HFF-Myc (cell line): ENCODE measurements at places on chromosomes 2 and 18.

- no peak for DNase-seq
Observed at GRCh38 chr2:238125127-238125885, 13.2 kb upstream of the KLHL30 start.

DNA sequence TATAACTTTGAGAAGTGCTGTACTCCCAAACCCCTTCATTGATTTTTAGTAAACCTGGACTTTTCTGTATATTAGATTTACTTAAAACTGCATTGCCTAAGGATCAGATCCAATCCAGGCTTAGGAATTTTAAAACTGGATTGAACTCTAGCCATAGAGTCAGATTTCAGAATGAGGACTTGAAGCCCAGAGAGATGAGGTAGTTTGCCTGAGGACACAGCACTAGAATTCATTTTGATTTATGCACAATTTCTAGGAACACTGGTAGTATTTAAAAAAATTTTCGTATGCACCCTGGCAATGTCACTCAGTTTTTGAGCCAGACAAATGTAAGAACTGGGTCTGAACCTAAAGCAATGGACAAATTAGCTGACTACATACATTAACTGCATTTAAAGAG is 144.9 kb downstream of the KCTD1 start:
- no peak for DNase-seq

GRCh38 chr18:10792181-10792580 is 266.4 kb downstream of the NAPG start:
- no peak for DNase-seq

DNA sequence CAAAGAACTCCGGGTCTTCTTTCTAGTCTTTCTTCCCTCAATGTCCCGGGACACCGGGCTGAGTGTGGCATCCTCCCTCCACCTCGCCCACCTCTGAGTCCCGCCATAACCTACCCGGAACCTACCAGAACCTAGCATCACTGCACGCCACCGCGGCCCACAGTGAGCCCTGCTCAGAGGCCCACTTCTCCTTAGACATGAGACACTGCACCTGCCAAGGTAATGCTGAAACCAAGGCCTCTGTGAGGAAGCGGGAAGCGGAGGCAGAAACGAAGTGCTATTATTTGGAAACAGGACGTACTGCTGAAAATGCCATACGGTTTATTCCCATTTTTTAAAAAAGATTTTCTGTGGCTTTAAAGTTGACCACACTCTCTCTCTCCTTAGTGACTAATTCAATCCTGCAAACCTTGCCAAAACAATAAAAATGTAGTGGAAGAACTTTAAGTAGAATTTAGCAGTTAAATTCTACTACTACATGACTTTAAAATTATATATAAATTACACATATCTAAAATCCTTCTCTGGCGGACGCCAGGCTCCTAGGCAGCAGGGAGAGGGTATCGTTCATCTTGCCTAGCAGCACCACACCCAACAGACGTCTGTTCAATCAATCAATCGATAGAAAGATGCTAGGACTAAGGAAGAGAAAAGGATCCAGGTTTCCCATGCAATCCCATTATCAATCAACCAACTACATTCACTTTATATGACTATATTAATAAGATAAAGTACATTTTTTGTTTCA is 82.0 kb downstream of the ZNF516 start:
- DNase-seq: no peak

DNA sequence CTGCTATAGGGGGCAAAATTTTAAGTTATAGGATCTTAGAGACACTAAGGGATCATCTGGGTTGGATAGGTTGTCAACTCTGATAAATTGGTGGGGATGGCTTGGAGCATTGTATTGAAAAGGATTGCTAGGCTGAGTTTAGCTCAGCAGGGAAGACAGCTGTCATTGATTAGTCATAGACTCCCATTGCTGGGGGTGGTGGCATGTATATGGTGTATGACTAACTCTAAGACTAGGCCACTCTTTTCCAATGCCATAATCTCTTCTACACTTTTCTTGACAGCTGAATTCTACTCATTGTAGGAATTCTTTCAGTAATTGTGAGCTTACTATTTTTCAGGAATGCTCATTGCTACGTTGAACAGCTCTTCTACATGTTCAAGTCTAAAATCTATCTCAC is 81.3 kb upstream of the PELI1 start:
- DNase-seq: no peak

GRCh38 chr2:121884511-121884921 is 129.1 kb downstream of the TSN start:
- no peak for DNase-seq

DNA sequence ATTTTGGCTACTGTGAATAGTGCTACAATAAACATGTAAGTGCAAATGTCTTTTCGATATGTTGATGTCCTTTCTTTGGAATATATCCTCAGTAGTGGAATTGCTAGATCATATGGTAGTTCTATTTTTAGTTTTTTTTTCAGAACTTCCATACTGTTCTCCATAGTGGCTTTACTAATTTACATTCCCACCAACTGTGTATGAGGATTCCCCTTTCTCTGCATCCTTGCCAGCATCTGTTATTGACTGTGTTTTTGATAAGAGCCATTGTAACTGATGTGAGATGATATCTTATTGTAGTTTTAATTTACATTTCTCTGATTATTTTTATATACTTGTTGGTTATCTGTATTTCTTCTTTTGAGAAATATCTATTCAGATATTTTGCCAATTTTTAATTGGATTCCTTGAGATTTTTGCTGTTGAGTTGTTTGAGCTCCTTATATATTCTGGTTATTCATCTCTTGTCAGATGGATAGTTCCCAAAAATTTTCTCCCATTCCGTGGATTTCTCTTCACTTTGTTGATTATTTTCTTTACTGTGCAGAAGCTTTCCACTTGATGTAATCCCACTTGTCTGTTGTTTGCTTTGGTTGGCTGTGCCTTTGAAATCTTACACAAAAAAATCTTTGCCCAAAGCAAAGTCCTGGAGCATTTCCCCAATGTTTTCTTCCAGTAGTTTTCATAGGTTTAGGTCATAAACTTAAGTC is 532.3 kb downstream of the PID1 start:
- no peak for DNase-seq

GRCh38 chr2:39604866-39605265 is 60.9 kb upstream of the TMEM178A start:
- no peak for DNase-seq

- DNase-seq: no peak
Observed at GRCh38 chr2:130336877-130337734, 5.6 kb upstream of the IMP4 start.

DNA sequence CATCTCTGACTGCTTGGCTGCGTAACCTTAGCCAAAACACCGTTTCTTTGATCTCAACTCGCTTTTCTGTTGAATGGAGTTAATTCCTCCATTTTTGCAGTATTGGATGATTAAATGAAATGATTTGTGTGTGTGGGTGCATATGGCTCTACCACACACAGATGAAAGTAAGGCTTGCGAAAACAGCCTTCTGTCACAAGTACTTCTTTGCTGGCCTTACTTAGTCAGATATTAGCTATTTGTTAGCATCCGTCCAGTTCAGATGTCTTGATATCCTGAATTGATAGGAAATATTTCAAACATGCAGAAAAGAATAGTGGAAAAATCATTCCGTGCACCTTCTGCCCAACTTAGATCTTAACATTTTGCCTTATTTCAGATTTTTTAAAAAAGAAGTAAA is 21.8 kb downstream of the NCOA1 start:
- DNase-seq: no peak

- DNase-seq: peak; percentile 24
Observed at GRCh38 chr2:240232961-240233884, 92.8 kb upstream of the OTOS start.

- peak; percentile 67 for DNase-seq
Observed at GRCh38 chr2:201149064-201149820, 33.3 kb downstream of the CFLAR start.

DNA sequence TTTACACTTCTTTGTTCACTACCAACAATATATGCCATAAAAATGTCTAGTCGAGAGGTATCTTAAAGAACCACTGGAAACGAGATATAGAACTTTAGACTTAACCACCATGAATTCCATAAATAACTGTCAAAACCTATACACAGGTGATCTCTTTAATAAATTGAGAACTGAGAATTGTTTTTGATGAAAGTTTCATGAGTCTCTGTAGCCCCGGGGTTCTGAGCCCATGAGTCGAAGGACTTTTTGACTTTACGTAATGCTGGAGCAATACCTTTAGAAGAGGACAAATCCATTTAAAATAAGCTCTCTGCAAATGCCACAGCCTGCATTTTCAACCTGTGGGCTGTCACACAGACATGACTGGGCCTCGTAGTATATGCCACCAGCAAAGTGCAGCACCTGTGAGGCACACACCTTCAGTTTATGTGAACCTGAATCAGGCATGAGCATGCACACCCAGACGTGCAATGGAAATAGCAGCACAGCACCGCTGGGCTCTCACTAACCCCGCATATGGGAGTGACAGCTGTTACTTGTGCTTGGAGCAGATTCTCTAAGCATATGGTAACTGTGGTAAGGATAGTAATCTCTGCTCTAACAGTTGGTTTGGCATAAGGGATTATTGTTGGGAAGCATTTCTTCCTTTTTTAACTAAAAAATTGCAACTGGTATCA is 383.2 kb downstream of the SOCS6 start:
- DNase-seq: no peak

- DNase-seq: no peak
Observed at GRCh38 chr18:2425426-2426317, 145.6 kb downstream of the METTL4 start.

DNA sequence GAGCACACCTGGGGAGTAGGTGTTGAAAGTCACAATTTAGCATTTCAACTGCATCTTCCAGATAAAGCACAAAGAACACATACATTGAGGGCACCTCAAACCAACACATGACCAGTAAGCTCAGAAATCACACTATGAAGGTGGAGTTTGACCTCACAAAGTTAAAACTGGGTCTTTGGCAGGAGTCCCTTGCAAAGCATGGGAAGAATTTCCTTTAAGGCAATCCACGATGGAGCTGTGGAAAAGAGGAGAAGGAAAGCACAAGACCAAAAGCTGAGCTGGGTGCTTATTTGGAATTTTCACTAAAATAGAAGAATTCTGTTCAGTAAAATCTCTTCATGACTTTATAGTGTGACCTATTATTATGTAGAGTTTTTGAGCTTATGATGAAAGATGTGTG is 212.9 kb upstream of the APCDD1 start:
- no peak for DNase-seq

GRCh38 chr2:214255046-214255445 is 155.8 kb upstream of the VWC2L start:
- DNase-seq: no peak

DNA sequence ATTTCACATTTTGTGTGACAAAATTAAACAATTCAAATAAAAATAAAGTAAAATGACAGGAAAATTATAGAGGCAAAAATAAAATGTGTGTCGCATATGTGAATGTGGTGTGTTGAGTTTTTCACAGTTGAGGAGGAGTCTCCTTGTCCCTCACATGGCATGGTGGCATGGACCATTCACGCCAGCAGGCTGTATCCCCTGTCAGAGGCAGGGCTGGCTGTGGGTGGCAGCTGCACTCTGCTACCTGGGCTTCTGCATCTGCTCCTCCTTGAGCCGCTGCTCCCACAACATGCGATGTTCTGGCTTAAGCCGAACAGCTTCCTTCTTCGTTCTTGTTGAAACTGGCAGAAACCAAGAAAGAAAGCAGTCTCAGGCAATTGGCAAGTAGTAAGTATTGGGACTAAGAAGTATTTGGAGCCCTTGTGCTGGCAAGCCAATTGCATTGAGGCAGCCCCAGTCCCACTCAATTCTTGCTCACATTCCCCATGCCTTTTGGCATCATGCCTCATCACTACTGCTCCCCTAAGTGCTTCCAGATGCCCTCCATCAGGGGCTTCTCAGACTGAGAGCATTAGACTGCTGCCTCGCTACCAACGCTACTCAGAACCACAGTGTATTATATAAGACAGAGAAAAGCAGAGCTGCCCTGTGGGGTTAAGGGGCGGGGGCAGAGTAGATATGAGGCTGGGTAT is 177.9 kb upstream of the NABP1 start:
- DNase-seq: peak; percentile 87

DNA sequence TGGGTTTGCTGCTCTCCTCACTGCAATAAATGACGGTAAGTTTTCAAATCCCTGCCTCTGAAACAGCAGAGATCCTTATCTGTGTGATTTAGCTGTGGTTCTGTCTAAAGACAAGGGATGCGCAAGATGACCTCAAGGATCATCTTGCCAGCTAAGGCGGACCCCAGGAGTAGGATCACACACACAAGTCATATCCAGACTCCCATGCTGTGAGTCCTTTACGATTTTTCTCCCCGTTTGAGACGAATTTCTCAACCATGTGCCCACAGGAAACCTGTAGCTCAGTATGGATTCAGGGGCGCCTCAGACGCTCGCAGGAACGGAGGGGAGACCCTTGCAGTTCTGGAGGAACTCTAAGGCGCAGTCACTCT is 11.1 kb upstream of the DCTN1 start:
- DNase-seq: no peak

GRCh38 chr2:233234264-233234663 is 17.2 kb upstream of the ATG16L1 start:
- DNase-seq: no peak

GRCh38 chr2:205728366-205728765 is 46.1 kb downstream of the NRP2 start:
- no peak for DNase-seq

DNA sequence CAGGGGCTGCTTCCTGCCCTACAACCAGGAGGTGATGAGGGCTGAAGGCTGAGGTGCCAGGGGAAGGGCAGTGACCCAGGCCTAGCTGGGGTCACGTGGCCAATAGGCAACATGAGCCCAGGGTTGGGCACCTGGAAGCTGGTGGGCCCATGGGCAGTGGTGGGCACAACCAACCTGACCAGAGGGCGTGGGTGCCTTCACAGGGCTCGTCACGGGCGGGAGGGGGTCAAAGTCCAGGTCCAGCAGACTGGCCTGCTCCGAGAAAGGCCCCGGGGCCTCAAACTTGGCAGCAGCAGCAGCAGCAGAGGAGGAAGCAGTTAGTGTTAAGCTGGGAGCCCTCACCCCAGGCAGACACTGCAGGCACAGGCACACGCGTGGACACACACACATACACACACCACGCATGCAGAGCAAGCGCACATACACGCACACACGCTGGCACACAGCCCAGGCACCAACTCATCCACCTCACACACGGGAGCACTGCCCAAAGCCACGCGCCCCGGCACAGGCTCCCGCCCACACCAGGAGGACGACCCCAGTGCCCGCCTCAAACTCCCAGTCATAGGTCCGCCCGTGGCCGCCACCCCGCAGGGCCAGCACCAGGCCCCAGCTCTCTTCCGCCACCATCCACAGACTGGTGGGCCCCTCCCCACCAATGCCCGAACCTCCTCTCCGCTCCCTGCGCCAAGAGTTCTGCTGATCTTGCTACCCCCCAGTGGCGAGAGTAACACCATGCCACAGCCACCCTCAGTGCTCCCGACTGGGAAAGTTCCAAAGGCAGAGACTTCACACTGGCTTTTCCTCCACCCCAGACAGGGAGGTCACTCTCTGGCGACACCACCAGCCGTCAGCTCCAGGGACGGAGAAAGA is 53.0 kb downstream of the BIN1 start:
- no peak for DNase-seq
